ENCODE measurements at places on chromosomes 16 and 17.
A peak's percentile ranks its signal among the peaks of the same experiment; 100 is the strongest.

DNA sequence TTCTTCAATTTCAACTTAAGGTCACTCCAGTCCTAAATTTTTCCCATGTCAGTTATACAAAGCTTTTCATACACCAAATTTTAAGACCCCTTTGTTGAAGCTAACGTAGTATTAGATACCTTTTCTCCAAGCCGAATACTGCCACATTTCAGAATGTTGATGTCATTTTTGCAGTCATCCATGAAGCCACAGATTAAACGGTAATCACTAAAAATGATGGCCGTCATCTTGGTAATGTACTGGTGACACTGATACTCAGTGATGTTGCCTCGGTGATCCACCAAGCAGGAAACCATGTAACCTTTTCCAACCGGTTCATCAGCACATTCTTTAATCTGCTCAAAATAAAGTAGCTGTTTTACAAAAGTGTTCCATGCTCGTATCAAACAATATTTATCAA is 82.1 kb upstream of the CLEC18B start:
- DNase-seq = no peak

DNA sequence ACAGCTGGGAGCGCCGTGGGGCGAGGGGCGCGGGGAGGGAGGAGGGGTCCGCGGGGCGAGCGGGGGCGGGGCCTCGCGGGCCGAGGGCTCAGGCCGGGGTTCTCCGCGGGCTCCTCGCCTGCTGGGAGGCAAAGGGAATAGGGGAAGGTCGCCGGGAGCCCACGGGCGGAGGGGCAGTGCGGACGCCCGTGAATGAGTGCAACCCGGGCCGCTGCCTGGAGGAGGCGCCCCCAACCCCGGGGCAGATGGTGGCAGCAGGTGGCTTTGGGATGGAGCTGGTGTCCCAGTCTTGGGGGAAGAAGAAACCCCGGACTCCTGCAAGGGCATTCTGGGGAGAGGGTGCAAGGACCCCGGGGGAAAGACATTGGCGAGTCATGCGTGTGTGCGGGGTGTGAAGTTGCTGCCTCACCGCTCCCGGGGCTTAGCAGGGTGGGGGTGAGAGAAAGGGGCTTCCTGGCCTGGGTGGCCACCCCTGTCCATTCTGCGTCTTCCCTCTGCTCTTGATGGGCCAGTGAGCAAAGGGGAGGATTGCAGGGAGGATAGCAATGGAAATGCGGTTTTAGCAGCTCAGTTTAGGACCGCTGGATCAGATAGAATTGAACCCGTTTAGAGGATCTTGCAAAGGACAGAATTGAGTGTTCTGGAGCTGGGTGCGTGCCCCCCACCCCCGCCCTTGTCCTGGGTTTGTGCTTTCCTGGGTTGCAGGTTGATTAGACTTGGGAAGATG is 526 bp downstream of the KIAA0513 start:
- DNase-seq = no peak

DNA sequence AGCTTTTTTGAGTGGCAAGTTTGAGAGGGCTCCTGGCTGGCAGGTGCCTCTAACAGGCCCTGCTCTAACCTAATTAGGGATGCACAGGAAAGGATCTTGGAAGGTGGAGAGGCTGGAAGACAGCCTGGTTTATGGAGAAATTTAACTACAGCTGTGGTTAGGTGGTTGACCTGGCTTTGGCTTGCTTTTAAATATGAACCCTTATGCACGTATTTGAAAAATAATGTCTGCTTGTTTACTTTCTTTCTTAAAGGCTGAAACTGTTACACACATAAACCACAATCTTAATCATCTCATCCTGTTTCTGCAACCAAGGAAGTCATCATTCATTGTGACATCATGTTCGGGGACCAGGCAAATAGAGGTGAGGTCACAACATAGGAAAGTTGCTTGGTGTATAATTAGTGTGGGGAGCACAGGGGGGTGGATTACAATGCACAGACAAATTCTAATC is 23.1 kb upstream of the DHRS13 start:
- DNase-seq = peak; percentile 94

DNA sequence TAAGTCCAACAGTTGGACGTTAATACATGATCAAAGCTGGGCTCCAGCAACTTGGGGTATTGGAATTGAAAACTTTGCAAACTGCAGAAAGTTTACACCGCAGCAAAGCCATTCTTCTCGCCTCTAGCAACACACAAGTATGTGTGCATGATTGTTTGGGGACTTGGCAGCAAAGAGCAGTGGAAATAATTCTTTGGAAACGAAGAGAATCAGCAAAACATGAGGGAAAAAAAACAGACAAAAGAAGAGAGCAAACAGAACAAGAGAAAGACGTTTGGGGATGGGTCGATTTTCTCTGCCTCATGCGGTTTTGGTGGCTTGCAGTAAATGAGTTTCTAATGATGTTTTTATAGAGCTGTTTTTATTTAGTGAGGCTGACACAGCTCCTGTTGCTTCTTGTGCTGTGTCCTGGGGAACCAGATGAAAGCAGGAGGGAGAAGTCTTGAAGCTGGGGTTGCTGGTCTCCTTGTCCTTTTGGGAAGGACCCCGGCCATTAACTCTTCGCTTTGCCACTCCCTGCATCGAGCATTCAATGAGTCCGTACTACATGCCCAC is 502.9 kb downstream of the GRIN2A start:
- DNase-seq = no peak

GRCh38 chr16:10921536-10922327 is 20.5 kb downstream of the DEXI start:
- no peak for DNase-seq

GRCh38 chr17:42586514-42587230 is 9.1 kb upstream of the PSMC3IP start:
- DNase-seq = no peak

GRCh38 chr17:8580952-8581658 is 49.4 kb downstream of the MYH10 start:
- no peak for DNase-seq
